ENCODE measurements at places on chromosomes 4 and X. TPM values are rescaled to one million over a fixed set of nuclear protein-coding genes. Genes with fewer than 3 reads are reported as not detected.

SLC16A2 gene
- 67.0 TPM for polyA plus RNA-seq

DNA sequence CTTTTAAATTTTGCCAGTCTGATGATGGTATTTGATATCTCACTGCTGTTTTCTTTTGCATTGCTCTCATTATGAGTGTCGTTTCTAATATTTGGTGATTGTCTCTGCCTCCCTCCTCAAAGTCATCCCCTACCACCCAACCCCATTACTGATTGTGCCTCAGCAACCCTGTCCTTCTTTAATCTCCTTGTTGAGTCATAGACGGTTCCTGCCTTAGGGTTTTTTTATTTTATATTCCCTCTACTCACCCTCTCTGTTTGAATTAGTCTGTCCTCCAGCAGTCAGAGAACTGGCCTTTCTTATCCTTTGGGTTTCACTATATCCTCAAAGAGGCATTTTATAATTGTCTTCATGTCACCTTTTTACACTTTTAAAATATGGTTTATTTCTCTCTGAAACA, 409.3 kb upstream of the CPEB2 start:
- DNase-seq: no peak

- DNase-seq: no peak
Measured at GRCh38 chr4:121514443-121514842, 133.6 kb upstream of the QRFPR start.

DNA sequence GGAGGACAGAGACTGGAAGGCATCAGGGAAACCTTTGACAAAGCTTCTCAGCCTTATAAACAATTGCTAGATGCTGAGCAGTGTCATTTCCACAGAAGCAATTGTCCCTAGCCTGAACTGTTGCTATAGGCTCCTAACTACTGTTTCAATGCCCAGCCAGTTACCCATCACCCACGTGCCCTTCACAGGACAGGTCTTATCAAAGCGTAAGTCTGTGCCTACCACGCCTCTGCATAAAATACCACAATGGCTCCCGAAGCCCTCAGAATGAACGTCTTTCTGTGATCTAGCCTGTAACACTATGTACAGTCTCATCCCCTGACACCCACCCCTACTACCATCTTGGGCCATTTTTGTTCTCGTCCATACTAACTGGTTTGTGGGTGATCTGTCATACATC, 134.3 kb downstream of the STK32B start:
- no peak for DNase-seq

- no peak for DNase-seq
Measured at GRCh38 chrX:32392655-32393054, 818.7 kb downstream of the DMD start.

DNA sequence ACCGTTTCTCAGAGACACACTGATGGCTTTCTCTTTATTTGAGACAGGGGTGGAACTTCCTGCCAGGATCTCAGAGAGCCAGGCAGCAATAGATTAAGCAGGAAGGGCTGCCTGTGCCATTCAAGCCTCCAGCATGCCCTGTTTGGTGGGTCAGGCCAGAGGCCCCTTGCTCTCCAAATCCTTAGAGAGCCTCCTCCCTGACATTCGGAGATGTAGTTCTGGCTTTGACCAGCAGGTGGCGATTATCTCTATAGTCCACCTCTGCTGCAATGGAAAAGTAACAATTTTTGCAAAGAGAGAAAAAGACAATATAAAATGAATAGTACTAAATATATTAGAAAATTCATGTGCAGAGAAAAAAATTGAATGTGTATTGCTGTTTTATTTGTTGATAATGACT, 93.9 kb downstream of the NXF2B start:
- DNase-seq: no peak

GRCh38 chr4:2142630-2143427, 83.7 kb downstream of the NAT8L start:
- no peak for DNase-seq

FHL1 gene
- polyA plus RNA-seq: 1,251 TPM

- no peak for DNase-seq
Measured at GRCh38 chr4:141541851-141542250, 94.5 kb upstream of the IL15 start.

DNA sequence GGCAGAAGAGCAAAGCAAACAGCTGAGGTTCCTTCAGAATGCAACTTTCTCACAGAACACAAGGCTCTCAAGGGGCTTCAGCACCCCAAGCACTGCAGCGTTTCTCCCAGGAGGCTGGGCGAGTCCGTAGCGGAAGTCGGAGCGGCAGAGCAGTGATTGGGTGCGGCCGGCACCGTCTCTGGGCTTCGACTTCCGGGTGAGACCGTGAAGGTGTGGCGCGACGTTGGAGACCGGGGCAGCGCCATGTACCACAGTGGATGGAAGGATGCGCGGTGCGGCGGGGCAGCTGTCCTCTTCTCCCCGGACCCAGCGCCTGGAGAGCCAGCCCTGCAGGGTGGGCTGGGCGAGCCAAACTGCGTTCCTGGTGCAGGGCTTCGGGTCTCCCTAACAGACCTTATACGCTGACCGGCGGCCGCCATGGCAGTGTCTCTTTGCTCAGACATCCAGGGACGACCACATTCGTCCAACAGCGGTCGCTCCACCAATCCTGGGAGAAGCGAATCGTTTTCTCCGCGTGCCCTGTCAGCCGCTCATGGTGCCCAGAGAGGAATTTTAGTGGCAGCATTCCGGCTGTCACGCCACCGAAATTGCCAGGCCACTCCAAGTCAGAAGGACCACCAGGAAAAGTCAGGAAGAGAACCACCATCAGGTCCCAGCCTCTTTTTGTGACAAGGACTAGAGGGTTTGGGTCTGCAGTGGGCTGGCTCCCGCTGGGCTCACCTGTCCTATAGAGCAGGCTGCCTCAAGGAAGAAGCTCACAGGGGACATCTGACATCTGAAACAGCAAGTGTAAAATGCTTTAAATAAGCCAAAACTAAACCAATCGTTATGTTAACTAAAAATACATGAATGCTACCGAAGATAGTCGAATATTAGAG, 20.5 kb downstream of the TRIM61 start:
- DNase-seq: no peak

GRCh38 chr4:104593019-104593418, 98.3 kb upstream of the CXXC4 start:
- DNase-seq: no peak

GRCh38 chrX:9829308-9830267, 43.4 kb downstream of the SHROOM2 start:
- no peak for DNase-seq

- no peak for DNase-seq
Measured at GRCh38 chr4:141898346-141898745, 262.0 kb downstream of the IL15 start.

TMSB15B gene
- polyA plus RNA-seq: 6.6 TPM

- DNase-seq: no peak
Measured at GRCh38 chr4:153481478-153481877, 15.3 kb downstream of the TMEM131L start.

MXRA5 gene
- 36.5 TPM for polyA plus RNA-seq

UNC5C gene
- polyA plus RNA-seq: not detected

- no peak for DNase-seq
Measured at GRCh38 chrX:17009856-17010625, 63.6 kb downstream of the REPS2 start.

EDA gene
- 0.06 TPM for polyA plus RNA-seq

EFHC2 gene
- not detected for polyA plus RNA-seq

Data from BJ (cell line).